ENCODE measurements at places on chromosomes 7 and 10.

DNA sequence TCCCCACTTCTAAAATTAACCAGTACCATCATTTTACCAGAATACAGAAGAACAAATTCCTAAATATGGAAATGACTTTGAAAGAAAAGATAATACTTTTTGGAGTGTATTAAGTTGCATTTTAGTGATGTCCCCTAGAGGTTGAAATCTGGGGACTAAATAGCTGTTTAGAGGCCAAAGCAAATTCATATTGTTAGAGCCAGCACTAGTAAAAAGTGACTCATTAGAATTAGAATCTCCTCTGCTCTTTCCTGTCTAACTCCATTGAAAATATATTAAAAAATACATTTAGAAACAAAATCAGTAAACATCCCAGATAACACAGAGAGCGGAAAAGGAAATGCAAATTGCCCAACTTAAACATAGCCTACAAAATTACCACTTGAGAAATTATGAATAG lies 1189.6 kb upstream of the C7orf33 start:
- no peak for DNase-seq

DNA sequence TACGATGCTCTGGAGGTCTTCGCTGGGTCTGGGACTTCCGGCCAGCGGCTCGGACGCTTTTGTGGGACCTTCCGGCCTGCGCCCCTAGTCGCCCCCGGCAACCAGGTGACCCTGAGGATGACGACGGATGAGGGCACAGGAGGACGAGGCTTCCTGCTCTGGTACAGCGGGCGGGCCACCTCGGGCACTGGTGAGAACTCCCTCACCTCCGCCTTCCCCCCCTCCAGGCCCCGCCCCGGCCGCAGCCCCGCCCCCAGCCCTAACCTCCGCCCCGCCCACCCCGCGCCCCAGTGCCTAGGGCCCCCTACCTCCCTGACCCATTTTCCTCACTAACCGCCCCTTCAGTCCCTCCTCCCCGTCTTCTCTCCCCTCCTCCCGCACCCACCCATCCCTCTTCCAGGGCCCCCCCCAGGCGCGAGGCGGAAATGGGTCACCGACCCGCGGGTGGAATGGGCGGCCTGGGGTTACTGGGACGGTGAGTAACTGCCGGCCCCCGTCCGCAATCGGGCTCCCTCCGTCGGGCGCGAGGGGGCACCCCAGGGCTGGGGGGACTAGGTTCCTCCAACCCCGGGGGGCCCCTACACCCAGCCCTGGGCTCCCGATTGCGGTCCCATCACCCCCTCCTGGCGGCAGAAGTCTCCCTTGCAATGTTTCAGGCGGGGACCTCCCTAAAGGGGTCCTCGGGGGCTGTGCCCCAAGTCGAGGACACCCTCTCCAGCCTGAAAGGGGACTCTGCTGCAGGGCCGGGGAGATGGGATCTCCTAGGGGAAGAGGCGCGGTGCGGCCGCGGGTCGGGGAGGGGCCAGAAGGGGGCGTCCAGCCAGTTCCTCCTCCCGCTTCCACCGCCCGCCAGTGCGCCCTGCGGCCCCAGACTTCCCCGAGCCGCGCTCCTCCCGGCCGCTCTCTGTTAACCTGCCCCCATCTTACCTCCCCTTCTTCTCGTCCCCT lies 2.1 kb downstream of the PCOLCE start:
- DNase-seq: peak; percentile 43

- no peak for DNase-seq
Measured at GRCh38 chr10:113447278-113447677, 105.6 kb upstream of the HABP2 start.

DNA sequence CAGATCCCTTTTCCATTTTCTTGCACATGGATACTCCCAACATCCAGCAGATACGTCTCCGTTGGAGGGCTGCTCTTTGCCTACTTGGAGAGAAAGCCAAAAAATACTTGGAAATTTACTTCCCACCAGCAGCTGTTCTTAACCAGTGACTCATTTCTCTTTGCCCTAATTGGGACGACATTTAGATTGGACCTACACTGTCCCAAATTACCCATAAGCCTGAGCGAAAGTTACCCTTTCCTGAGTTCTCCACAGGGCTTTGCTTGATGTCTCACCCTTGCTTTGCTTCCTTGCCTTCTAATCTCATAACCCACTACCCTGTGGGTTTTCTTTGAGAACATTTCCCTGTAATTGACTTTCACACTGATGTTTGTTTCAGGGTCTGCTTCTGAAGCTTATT lies 48.1 kb downstream of the SAMD8 start:
- no peak for DNase-seq

DNA sequence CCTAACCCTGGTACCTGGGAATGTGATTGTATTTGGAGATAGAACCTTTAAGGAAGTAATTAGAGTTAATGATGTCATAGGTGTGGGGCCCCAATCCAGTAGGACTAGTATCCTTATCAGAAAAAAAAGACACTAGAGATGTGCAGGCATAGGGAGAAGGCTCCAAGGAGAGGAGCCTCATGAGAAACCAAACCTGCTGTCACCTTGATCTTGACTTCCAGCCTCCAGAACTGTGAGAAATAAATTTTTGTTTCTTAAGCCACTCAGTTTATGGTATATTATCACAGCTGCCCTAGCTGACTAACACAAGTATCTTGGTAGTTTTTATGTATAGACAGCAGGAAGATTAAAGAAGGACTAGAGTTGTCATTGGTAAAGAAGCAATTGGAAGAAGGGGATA lies 23.9 kb upstream of the CELF2 start:
- DNase-seq: no peak

GRCh38 chr10:48507933-48508790 lies 96.7 kb downstream of the ARHGAP22 start:
- no peak for DNase-seq

DNA sequence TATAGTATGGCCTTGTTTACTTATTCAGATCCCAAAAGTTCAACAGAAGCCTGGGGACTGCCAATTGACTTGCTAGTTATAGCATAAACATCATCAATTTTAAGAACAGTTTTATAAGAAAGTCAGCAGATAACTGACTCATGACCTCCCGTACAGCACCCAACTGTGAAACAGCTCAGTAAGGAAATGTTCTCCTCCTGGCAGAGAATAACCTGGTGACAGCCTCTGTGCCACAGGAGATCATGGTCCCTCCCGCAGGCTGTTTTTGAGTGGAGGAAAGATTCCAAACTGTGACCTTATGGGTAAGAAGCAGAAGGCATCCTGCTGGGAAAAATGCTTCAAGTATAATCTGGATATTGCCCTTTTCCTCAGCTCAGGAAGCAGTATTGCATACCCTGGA lies 182.5 kb downstream of the SEMA3D start:
- DNase-seq: no peak

DNA sequence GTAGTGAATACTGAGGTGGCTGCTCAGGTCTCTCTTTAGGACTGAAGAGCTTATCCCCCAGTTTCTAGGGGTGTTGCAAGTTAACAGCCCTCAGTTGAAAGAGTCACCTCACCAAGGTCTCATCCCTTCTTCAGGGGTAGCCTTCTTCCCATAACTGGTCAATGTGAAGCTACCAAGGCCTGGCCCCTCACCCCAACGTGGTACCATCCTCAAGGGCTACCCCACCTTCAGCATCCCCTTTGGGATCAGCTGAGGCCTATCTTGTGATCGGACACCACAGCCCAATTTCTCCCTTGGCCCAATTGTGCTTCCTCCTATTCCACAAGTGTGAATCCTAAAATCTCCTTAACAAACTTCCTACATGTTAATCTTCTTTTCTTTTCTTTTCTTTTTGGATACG lies 289.5 kb upstream of the MKLN1 start:
- DNase-seq: no peak

GRCh38 chr10:23755556-23755955 lies 316.7 kb downstream of the OTUD1 start:
- no peak for DNase-seq

- DNase-seq: no peak
Measured at GRCh38 chr10:119908166-119908565, 15.6 kb downstream of the SEC23IP start.

DNA sequence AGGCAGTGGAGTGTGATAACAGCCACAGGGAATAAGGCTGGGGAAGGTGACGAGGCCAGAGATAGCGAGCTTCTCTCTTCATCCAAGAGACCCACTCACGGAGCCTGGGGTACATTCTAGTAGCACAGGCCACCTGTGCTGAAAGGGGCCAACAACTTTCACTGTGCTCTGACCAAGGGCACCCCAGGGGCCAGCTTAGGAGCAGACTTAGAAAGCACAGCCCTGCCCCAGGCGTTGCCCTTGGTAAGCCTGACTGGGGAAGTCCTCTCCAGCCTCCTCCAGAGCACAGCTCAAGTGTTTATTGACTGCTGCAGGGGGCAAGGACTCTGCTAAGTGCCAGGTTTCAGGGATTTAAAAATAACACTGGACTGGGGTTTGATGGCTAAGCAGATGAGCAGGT lies 44.7 kb downstream of the EBF3 start:
- no peak for DNase-seq

DNA sequence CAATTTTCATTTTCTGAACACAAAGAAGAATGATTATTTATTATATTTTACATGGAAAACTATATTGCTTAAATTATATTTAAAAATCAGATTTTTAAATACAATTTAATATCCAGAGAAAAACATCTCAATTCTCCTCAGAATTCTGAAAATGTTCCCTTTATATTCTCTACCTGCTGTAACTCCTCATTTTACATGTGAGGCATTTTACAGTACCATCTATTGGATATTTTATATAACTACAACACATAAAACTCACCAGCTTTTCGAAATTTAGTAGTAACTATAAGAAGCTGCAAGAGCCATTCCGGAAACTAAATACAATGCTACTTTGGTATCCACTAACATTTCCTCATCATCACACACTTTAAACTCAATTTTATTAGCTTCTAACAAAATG lies 264.6 kb downstream of the DGKB start:
- DNase-seq: no peak

DNA sequence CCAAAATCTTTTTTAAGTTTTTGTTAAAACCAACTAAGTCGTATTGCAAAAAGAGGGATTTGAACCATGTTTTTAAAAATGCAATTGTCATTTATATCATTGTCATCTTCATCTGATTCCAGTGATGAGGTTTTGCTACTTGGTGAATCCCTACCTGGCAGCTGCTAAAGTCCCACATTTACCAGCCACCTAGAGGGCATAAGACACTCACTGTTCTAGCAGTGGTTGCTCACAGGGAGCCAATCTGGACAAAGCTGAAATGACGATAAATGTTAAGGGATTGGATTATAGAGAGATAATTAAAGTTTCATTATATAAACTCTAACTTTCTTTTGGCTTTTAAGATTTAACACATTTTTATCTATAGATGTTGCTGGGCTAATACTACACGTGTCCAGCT lies 18.7 kb downstream of the KIFBP start:
- DNase-seq: no peak

DNA sequence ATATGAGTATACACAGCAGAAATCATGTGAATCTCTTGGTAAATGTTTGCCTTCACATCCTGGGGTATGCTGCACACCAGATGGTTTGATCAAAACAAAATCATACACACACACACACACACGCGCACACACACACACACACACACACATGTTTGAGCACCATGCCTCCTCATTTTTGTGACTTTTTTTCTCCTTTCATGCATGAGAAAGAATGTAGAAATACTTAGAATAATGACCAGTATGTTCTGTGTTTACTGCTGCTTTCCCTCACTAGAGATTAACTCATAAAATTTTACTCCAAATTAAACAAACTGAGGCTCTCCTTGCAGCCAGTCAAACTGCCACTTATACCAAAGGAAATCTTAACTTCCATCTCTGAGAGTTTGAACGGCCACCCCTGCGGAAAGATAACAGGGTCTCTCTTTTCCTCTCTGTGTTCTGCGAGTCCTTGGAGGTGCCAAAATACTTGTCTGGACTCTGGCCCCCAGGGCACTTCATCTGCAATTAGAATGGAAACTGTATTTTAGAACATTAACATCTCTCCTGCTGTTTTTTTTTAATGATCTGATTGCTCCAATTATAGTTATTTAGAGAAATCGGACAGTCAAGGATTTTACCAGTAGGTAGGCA lies 320.8 kb upstream of the NFE2L3 start:
- DNase-seq: no peak

DNA sequence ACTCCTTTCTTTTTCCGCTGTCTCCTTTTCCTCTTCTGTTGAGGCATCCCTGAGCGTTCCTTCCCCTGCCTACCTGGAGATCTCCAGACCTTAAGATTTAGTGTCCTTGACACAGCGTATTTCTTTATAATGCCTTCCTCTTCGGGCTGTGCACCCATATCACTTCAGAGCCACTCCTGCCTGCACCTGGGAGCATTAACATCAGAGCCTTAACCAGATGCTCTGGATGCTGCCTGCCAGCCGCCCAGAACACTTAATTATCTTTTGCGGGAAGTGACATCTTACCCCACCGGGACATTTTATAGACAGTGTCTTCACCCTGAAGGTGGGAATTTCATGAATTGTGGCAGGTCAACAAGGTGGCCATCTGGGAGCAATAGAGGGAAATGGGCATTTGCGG lies 24.2 kb downstream of the UBTD1 start:
- no peak for DNase-seq

DNA sequence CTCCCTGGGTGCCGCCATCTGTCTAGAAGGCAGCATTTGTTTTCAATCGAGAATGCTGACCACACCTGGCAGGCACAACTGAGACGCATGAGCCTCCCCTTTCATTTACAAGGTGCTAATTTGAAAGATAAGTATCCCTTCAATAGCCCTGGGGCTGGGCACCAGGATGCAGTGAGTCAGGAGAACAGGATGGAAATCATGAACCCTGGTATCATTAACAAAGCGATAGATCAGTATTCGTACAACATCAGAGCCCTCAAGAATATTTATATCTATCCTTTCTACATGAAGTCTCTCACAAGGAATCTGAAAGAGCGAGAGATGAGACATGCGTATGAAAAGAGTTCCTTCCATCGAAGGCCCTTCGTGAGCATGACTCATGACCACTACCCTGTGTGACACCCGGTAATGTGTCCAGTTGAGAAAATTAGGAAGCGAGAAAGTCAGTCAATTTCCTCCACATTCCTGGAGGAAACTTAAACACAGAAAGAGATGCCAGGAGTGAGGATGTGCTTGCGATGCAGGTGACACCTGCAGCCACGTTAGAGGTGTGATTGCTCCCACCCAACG lies 123.1 kb upstream of the PITRM1 start:
- DNase-seq: no peak

DNA sequence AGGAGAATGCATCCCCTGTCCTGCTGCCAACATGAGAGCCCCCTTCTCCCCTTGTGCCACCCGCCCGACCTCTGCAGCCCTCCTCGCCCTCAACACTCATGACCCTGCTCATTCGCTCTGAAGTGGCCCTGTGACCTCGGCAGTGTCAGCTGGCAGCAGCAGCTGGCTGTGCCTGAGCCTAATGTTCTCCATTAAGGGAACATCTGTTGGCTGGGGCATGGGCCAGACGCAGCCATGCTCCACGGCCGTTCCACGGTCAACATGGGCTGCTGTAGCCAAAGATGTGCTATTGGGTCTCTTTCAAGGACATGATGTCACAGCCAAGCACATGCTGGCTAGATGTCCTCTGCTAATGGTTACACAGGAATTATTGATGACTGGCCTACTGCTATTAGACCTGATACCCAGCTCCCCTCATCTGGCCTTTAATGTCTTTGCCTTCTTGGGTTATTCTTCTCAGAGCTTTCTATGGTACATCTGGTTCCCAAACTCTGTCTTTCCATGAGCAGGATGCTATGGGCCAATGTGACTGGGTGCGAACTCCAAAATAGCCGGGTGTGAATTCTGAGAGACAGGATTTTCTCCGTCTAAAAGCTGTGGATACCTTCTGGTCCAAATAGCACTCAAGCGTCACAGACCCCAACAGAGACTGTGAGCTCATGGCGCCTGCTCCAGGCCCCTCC lies 22.4 kb downstream of the ADCYAP1R1 start:
- no peak for DNase-seq

- DNase-seq: no peak
Measured at GRCh38 chr7:47901542-47901941, 46.7 kb downstream of the PKD1L1 start.
